ENCODE measurements at places on chromosomes 12 and 14.

DNA sequence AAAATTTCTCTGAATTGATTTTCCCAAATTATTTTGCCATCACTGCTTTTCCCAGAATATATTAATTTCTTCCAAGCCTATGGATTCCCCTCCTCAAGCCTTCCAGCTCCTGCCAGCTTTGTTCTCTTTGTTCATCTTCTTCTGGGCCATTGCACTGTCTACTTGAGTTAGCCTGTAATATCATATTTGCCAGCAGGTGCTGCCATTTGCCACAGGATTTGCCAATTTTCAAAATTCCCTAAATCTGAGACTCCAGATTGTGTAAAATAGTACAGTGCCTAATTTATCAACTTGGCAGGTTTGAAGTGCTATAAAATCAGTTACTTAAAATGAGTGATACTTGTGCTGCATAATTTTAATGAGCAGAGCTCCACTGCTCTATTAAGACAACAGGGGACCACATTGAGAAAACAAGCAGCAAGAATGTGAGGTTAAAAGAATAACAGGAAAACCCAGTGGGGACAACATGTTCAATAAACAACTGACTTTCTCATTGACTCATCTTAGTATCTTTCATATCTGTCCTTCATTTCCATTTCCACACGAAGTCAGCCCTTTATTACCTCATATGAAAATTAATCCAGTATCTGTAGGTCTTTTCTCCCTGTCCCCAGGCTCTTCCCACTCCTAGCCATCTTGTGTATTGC, 84.6 kb upstream of the CCDC196 start:
- no peak for DNase-seq

DNA sequence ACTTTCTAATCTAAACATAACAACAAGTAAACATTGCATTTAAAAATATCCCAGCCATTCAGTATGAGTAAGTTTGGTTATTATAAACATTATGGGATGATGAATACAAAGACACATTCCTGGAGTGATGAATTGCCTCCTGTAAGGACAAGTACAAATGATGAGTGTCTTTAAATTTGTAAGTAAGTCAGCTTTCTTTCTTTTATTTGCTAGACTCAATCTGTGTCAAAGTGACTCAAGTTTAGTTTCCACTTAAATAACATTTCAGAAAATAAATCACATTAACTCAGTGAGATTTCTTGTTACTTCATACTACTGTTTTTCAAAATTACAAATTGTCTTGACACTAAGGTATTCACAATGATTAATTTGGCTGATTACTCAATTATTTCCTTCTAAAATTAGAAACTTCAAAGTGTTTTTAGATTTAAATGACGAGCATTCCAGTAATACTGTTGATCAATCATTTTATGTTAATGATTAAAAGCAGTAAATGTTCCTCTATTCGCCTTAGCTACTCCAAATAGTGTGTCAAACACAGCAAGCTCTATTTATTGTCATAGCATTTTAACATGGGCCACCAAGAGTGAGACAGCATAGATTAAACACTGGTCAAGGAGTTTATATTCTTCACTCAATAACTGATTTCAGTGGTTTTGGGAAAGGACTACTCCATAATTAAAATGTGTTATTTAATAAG, 658.0 kb upstream of the MDGA2 start:
- DNase-seq, result no peak

DNA sequence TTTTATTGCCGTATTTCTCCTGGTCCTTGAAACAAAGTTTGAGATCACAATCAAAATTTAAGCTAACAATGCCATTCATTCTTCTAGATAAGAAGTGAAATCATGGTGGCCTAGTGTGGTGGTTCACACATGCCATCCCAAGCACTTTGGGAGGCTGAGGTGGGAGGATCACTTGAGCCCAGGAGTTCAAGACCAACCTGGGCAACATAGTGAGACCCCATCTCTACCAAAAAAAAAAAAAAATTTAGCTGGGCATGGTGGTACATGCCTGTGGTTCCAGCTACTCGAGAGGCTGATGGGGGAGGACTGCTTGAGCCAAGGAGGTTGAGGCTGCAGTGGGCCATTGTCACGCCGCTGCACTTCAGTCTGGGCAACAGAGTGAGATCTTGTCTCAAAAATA, 24.2 kb downstream of the GDF11 start:
- DNase-seq, result no peak

DNA sequence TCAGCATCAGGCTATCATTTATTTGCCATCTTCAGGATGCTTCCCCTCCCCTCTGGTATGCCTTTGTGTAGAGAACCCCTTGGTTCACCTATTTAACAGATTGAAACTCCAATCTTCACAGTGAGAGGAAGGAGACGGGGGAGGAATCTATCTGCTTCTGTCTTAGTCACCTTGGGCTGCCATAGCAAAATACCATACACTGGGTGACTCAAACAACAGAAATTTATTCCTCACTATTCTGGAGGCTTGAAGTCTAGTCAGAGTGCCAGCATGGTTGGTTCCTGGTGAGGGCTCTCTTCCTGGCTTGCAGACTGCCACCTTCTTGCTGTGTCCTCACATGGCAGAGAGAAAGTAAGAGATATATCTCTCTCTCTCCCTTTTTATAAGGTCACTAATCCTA, 13.5 kb upstream of the EML1 start:
- no peak for DNase-seq

GRCh38 chr14:89921346-89921745, 33.2 kb downstream of the EFCAB11 start:
- no peak for DNase-seq

Data from activated CD8-positive, alpha-beta memory T cell treated with anti-CD3 and anti-CD28 coated beads, Interleukin-2, amount 50 U/mL, for 4 hours (primary cell).